Vein endothelial cell (primary cell): ENCODE measurements at places on chromosomes 16 and 17. TPM values are rescaled to one million over a fixed set of nuclear protein-coding genes. Genes with fewer than 3 reads are reported as not detected.

ABAT gene
- 0.98 and 1.1 TPM in 2 replicates for total RNA-seq

VKORC1 gene
- 60.6 and 96.4 TPM in 2 replicates for total RNA-seq

CACNG4 gene
- not detected in 2 replicates for total RNA-seq

ABCA8 gene
- total RNA-seq: 1.3 and 1.4 TPM in 2 replicates

ZACN gene
- not detected in 2 replicates for total RNA-seq

MYL4 gene
- total RNA-seq: 1.5 and 2.0 TPM in 2 replicates

RAB37 gene
- total RNA-seq: 0.33 and 0.67 TPM in 2 replicates

DNASE1L2 gene
- total RNA-seq: 0.65 and 0.67 TPM in 2 replicates

TBL3 gene
- 45.9 and 54.2 TPM in 2 replicates for total RNA-seq

TPSG1 gene
- not detected in 2 replicates for total RNA-seq

FBXL16 gene
- total RNA-seq: under 0.01 and 0.29 TPM in 2 replicates

CTRB2 gene
- total RNA-seq: not detected in 2 replicates

SECTM1 gene
- 0.48 and 0.98 TPM in 2 replicates for total RNA-seq
